Myocyte (in vitro differentiated cells): ENCODE measurements at places on chromosomes 16 and 17. TPM values are rescaled to one million over a fixed set of nuclear protein-coding genes. Genes with fewer than 3 reads are reported as not detected.

DNA sequence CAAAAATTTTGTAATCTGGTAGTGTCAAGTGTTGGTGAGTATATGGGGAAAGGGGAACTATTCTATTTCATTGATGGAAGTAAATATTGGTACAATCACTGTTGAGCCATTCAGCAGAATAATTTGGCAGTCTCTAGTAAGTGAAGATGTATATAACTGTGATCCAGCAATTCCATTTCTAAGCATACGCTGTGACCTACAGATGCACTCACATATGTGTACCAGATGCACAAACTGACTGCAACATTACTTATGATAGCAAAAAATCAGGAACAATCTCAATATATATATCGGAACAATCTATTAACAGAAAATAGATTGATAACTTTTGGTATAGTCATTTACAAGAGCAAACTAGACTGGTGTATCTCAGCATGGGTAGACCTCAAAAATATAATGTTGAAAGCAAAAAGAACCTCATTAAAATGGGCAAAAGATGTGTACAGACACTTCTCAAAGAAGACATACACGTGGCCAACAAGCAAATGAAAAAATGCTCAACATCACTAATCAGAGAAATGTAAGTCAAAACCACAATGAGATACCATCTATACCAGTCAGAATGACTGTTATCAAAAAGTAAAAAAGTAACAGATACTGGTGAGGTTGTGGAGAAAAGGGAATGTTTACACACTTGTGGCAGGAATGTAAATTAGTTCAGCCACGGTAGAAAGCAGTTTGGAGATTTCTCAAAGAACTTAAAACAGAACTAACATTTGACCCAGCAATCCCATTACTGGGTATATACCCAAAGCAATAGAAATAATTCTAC lies 20.7 kb downstream of the ADAP2 start:
- DNase-seq, result no peak

DNA sequence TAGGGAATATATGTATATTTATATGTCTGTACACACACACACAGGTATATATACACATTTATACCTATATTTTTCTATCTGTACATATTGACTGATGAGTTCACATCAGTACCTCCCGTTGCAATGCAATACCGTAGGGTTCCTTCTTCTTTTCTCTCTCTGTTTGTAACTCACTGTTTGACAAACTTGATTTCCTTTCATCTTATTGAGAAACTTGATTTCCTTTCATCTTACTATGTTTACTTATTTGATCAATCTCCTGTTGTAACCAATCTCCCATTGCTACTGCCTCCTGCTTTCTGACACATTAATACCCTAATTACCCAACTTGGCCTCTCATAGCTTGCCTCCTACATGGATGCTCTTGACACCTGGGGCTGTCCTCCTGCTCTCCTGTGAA lies 49.8 kb downstream of the NFAT5 start:
- no peak for DNase-seq

GRCh38 chr16:59878479-59878878 lies 1144.4 kb upstream of the GOT2 start:
- DNase-seq, result peak; percentile 17

GRCh38 chr17:67526700-67527099 lies 149.6 kb downstream of the PITPNC1 start:
- no peak for DNase-seq

GRCh38 chr16:89176147-89176690 lies 4.7 kb downstream of the CDH15 start:
- peak; percentile 74 for DNase-seq

DNA sequence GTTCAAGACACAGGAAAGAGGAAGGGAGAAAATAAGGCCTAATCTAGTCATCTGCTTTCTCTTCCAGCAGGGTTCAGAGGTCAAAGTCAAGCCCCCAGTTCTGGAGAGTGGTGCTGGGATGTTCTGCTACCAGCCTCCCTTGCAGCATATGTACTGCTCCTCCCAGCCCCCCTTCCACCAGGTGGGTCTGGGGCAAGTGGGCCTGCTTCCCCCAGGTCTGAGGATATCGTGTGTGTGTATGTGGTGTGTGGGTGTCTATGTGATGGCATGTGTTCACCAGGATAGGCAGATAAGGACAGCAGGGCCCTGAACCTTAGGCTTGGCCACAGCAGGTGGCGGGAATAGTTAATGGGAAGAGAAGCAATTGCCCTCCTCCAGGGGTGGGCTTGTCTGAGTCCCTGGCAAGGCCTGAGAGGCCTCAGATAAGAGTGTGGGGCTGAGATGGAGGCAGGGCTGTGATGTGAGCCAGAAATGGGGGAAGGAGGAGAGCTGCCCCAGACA lies 21.1 kb downstream of the FOXN1 start:
- no peak for DNase-seq

DNA sequence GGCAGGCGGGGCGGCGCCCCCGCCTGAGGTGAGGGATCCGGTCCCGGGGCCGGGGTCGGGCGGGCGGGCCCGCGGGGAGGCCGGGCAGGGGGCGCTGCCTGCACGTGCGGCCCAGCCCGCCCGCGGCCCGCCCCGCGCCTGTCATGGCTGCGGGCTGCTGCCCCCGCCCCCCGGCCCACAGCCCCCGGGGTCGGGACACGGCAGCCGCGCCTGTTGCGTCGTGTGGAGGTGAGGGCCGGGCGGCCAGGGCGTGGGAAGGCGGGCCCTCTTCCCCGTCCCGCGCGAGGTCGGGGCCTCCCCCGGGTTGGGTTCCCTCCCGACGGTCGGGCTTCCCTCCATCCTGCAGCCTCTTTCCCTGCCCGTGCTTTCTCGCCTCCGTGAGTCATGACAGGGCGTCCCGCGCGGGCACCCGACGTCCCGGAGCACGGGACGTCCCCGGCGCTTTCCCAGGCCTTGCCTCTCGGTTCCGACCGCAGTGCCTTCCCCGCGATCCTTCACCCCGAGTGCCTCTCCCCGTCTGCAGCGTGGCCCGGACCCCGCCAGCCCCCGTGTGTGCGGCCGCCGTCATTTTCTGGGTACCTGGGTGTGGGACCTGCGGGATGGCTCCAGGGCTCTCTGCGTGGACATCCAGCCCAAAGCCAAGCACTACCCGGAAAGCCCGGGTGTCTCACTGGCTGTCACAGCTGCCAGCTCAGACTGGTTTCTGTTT lies 76.7 kb downstream of the CHD9 start:
- peak; percentile 63 for DNase-seq

GRCh38 chr16:3797904-3798811 lies 80.8 kb upstream of the TRAP1 start:
- DNase-seq, result no peak

- peak; percentile 83 for DNase-seq
These were observed at the start of gene GLIS2 for GRCh38 chr16:4315186-4316107. GLIS2 (plus strand) TSS chr16:4316067; CDS start chr16:4332281, 16,214 bp downstream.

DNA sequence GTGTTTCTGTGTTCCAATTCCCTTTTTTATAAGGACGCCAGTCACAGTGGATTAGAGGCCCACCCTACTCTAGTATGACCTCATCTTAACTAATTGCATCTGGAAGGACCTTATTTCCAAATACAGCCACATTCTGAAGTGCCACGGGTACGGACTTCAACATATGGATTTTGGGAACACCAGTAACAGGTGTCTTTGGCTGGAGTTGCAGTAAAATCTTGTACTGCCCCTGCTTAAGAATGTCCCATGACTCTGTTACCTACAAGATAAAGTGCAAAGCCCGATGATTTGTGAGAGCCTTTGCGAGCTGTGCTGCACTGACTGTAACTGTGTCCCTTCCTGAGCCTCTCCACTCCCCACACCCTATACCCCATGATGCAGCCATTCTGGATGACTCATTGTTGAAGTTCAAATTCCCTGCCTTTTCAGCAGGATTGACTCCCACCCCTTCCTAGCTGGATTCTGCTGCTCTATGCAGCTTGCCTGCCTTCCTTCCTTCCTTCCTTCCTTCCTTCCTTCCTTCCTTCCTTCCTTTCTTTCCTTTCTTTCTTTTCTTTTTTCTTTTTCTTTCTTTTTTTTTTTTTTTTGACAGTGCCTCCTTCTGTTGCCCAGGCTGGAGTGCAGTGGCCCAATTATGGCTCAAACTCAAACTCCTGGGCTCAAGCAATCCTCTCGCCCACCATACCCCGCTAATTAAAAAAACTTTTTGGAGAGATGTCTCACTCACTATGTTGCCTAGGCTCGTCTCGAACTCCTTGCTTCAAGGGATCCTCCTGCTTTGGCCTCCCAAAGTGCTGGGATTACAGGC lies 2.1 kb downstream of the HCRT start:
- peak; percentile 13 for DNase-seq

- no peak for DNase-seq
These were observed 92.1 kb downstream of the NPIPB11 start for GRCh38 chr16:29314292-29314934.

GRCh38 chr16:4664538-4665418 lies 28.6 kb upstream of the NUDT16L1 start:
- no peak for DNase-seq

DNA sequence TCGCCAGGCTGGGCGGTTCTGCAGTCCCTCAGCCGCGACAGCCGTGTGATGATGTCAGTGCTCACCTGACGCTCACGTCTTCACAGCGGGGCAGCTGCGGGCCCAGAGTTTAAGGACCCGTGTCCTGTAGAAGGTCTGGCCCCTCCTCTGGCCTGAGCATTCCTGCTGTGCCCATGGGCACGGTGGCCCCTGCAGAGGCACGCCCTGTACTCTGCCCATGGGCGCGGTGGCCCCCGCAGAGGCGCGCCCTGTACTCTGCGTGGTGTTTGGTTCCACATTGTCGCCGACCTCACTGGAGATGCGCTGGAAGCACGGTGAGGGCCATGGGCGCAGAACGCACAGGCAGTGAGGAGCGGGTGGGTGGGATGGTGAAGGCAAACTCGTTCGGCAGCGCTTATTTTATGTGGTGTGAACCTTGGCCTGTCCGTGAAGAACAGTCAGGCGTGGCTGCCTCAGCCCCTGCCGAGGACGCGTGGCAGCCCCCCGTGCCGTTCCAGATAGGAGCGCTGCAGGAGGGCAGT lies 122.0 kb downstream of the BANP start:
- no peak for DNase-seq

GRCh38 chr17:61239327-61239726 lies 160.3 kb upstream of the TBX2 start:
- no peak for DNase-seq

- no peak for DNase-seq
These were observed 64.5 kb downstream of the WSCD1 start for GRCh38 chr17:6134721-6135120.

DNA sequence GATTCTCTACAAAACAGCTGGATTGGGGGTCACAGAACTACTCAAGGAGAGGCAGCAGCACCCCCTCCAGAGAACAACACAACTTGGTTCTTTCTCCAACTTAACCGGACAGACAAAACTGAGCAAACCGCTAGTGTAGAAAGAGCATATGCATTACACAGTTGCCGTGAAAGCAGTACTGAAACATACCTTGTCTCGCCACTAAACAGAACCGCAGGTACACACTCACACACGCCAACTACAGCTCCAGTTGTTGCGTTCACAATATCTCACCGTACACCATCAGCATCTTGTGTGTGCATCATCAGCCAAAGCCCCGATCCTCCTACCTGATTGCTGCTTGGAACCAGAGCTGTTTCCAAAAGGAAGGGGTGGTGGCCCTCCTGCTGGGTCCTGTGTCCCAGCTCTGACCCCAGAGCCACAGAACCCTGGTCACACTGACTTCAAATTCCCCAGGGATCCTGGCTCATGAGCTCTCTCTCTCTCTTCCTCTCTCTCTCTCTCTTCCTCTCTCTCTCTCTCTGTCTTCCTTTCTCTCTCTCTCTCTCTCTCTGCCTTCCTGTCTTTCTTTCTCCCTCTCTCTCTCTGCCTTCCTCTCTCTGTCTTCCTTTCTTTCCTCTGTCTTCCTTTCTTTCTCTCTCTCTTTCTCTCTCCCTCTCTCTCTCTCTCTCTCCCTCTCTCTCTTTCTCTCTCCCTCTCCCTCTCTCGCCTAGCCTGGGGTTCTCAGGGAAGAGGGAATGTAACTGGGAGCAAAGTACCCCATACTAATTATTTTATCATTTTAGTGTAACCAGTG lies 8.4 kb downstream of the PIMREG start:
- DNase-seq, result no peak

DNA sequence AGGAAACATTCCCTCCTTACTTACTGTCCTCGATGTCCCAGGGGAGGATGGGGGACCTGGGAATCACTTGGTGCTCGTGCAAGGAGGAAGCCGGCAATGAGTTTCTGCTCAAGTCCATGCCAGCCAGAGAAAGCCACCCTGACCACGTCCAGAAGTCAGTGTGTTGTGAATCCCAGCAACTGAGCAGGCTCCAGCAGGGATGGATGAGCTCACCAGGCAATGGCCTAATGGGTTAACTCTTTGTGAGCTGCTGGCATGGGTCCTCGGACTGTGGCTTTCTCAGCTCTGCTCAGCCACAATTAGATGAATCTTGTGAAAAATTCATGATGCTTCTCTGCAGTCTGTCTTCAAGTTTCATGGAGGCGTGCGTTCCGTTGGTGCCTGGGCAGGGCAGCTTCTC lies at the start of gene PIRT:
TSS of gene PIRT (minus strand) at position 167 of the 400 bp plus-strand sequence. CDS start 12,442 bp downstream, outside the sequence.
- no peak for DNase-seq

- DNase-seq, result peak; percentile 45
These were observed 9.4 kb upstream of the HEATR6 start for GRCh38 chr17:60087882-60088669.

GRCh38 chr16:75575958-75576357 lies 9.8 kb downstream of the GABARAPL2 start:
- no peak for DNase-seq

DNA sequence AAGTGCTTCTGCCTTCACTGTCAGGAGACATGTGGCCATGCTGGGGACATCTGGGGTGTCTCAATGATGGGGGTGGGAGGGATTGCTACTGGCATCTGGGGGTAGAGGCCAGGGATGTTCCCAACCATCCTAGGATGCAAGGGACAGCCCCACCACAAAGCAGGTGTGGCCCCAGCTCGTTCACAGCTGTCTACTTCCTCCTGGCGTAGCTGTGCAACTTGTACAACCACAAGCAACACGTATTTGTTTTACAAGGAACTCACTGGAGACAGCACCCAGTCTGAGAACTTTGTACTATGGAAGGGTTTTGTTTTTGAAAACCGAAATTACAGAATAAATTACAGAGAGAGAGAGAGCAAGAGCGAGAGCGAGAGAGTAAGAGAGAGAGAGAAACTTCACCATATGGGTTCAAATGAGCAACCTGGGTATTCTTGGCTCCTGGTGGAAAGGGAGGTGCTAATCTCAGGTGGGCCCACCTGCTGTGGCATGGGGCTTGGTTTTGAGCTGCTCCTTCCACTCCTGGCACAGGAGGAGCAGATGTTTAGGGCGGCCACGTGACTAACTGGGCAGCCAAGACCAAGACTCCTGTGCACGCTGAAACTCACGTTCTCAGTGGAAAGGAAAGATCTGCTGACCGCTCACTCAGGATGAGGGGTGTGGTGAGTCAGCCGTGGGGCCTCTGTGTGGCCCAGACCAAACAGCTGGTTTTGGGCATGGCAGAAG lies 17.5 kb upstream of the TNFRSF13B start:
- no peak for DNase-seq

Gene TCF25
- total RNA-seq, result 169 and 183 TPM in 2 replicates

Gene CACNG4
- 0.05 TPM in 1 of 2 replicates, not detected in the other for total RNA-seq

Gene C1QTNF8
- total RNA-seq, result not detected in 2 replicates

Gene LGALS9B
- total RNA-seq, result not detected in 2 replicates

Gene CDRT15
- not detected in 2 replicates for total RNA-seq

Gene KATNB1
- total RNA-seq, result 32.9 and 51.3 TPM in 2 replicates

Gene C1QTNF1
- total RNA-seq, result 1.5 and 1.9 TPM in 2 replicates

Gene TBC1D3C
- 1.2 and 1.6 TPM in 2 replicates for total RNA-seq
